ENCODE measurements at places on chromosomes 16 and 17. TPM values are rescaled to one million over a fixed set of nuclear protein-coding genes. Genes with fewer than 3 reads are reported as not detected.

DNA sequence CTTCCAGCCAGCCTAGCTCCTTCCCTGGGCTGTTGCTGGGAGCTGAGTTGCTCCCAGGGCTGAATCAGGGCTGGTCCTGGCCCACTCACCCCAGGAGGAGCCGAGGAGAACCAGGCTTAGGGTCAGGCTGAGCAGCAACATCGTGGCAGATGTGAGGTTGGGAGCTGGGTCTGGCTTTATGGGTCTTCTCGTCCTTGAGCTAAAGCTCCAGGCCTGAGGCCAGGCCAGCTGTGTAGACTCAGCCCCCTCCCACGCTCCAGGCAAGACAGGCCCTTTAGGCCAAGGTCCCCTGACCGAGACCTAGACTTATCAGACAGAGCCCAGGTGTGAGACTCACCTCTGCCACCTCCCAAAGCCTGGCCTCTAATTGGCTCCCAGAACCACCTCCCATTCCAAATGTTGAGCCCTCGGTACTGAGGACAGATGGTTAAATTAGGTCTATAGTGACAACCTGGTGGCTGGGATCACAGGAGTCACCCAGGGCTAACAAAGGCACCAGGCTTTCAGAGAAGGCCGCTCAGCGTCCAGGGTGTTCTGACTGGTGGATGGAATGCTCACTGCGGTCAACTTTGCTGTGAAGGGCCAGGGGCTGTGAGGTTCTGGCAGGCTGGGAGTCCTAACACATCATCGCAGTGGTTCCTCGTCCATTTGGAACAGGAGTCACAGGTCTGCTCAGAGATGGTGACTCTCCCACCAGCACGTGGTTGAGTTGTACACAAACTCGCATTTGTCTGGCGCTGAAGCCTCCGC is at the start of gene CTRL:
CTRL (minus strand) TSS at position 151 of the 750 bp plus-strand sequence; CDS start at position 141, 10 bp downstream.
- no peaks in the 10 kb centered on the region for H3K36me3 ChIP-seq
- no peak within 1 kb of the TSS for H3K27ac ChIP-seq
- no peak within 1 kb of the TSS for H3K4me3 ChIP-seq
- no peak for DNase-seq

- no peaks in the 10 kb centered on the region for H3K27me3 ChIP-seq
- peak; percentile 49 for DNase-seq
- no peak overlapping the region for H3K4me3 ChIP-seq
- H3K27ac ChIP-seq: no peak overlapping the region
Observed at GRCh38 chr17:65559804-65560627, 1.4 kb downstream of the AXIN2 start.

DNA sequence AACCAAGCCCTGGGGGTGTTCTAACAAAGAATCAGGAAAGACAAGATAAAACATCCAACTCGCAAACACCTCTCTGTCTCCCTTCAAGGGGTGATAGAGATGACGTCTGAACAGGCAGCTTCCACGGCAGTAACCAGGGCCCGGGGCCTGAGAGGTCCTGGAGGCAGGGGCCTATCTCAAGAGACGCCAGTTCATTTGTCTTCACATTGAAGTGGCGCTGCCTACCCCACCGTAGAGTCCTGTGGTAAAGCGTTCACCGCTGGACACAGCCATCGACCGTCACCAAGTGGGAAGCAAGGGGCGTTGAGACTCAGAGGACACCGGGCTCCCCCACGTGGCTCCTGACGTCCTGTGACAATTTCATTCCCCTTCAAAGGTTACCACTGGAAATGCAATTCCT is 21.4 kb downstream of the UTS2R start:
- no peak for DNase-seq
- no peaks in the 10 kb centered on the region for H3K27me3 ChIP-seq
- H3K27ac ChIP-seq: no peak overlapping the region
- H3K4me1 ChIP-seq: no peaks in the 10 kb centered on the region
- H3K36me3 ChIP-seq: no peaks in the 10 kb centered on the region

- no peak overlapping the region for H3K27ac ChIP-seq
- DNase-seq: no peak
- H3K36me3 ChIP-seq: no peaks in the 10 kb centered on the region
- no peaks in the 10 kb centered on the region for H3K27me3 ChIP-seq
Observed at GRCh38 chr16:64823481-64824075, 298.3 kb downstream of the CDH11 start.

- H3K27me3 ChIP-seq: no peaks in the 10 kb centered on the region
- no peak overlapping the region for H3K27ac ChIP-seq
- DNase-seq: no peak
- no peaks in the 10 kb centered on the region for H3K36me3 ChIP-seq
Observed at GRCh38 chr17:70624211-70624610, 454.9 kb downstream of the KCNJ2 start.

DNA sequence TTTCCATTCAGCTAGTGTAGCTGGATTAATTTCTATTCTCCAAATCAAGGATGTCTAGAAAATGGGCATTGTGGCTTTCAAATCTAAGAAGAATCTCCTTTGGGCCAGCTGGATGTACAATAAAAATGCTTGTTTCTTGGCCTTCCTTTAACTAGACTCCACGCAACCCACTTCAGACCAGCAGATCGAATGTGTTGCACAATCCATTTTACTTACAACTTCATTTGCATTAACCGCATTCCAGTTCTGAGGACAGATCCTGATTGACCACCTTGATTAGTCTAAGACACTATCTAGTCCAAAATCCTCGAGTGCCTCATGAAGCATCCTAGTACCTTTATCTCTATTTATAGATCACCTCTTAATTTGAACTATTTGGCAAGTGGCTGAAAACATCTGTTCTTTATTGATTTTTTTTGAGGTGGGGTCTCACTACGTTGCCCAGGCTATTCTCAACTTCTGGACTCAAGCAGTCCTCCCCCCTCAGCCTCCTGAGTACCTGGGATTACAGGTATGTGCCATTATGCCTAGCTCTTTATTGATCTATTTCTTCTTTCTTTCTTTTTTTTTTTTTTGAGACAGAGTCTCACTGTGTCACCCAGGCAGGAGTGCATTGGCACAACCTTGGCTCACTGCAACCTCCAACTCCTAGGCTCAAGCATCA is 20.3 kb upstream of the HAS3 start:
- H3K27ac ChIP-seq: no peak overlapping the region
- no peak overlapping the region for H3K4me3 ChIP-seq
- DNase-seq: no peak
- H3K36me3 ChIP-seq: no peaks in the 10 kb centered on the region
- H3K4me1 ChIP-seq: no peaks in the 10 kb centered on the region

- no peak overlapping the region for H3K4me3 ChIP-seq
- no peaks in the 10 kb centered on the region for H3K27me3 ChIP-seq
- no peak overlapping the region for H3K27ac ChIP-seq
- DNase-seq: no peak
- peaks cover 10% of the 10 kb centered on the region for H3K4me1 ChIP-seq
- no peaks in the 10 kb centered on the region for H3K36me3 ChIP-seq
Observed at GRCh38 chr16:56195151-56195550, 3.9 kb downstream of the GNAO1 start.

DNA sequence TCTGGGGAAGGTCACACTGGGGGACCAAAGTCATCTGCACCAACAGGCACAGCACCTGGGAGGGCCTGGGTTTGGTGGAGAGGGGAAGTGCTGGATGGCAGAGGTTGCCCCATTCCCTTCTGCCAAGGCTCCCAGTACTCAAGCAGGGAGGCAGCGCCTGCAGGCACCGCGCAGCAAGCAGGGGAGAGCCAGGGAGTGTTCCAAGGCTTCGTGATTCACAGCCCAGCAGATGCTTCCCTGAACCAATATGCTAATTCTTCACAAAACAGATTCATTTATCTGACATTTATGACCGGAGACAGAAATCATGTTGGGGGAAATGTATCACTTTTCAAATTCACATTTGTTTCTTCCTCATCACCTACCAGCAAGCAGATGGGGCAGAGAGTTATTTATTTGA is 13.4 kb upstream of the CDH5 start:
- no peak overlapping the region for H3K27ac ChIP-seq
- H3K36me3 ChIP-seq: no peaks in the 10 kb centered on the region
- H3K4me3 ChIP-seq: no peak overlapping the region
- H3K27me3 ChIP-seq: no peaks in the 10 kb centered on the region
- no peak for DNase-seq

DNA sequence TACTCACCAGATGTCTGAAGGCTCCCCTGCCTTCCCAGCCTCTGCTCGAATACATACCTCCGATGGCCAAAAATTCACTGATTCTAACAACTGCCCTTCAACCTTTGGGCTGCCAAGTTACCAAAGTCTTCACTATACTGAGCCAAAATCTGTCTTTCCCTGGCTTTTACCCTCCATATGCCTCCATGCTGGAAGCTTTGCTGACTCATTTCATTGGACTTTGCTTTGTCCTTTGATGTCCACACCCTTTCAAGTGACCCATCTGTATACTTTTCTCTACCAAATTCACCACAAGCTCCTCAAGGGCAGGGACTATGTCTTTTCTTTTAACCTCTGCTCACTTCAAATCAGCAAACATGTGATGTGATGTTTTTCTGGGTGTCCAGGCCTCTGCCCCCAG is 21.0 kb upstream of the MTMR4 start:
- H3K4me1 ChIP-seq: no peaks in the 10 kb centered on the region
- H3K27ac ChIP-seq: no peak overlapping the region
- no peaks in the 10 kb centered on the region for H3K27me3 ChIP-seq

Gene WNT3
- not detected for total RNA-seq

Gene PTX4
- total RNA-seq: not detected

Gene NPB
- 2.1 TPM for total RNA-seq

Measured in uterus (tissue), 4 donors.